ENCODE measurements at places on chromosomes 2 and 18. TPM values are rescaled to one million over a fixed set of nuclear protein-coding genes. Genes with fewer than 3 reads are reported as not detected.

RAB27B gene
- total RNA-seq, result 0.08 TPM

SMYD5 gene
- total RNA-seq, result 24.7 TPM

KCNJ13 gene
- total RNA-seq, result not detected

INSIG2 gene
- 14.0 TPM for total RNA-seq

TXNDC2 gene
- total RNA-seq, result not detected

MGAT5 gene
- 75.3 TPM for total RNA-seq

ASTL gene
- not detected for total RNA-seq

GPC1 gene
- 291 TPM for total RNA-seq

POTEI gene
- total RNA-seq, result not detected

PER2 gene
- 13.0 TPM for total RNA-seq

BOLL gene
- total RNA-seq, result not detected

DYNAP gene
- not detected for total RNA-seq

GTF2A1L gene
- total RNA-seq, result 0.75 TPM

GORASP2 gene
- total RNA-seq, result 67.1 TPM

SNED1 gene
- total RNA-seq, result 9.7 TPM

COL3A1 gene
- 180 TPM for total RNA-seq

LYG2 gene
- not detected for total RNA-seq

CTLA4 gene
- not detected for total RNA-seq

THSD7B gene
- total RNA-seq, result 0.62 TPM

OR6B2 gene
- not detected for total RNA-seq

MTCL1 gene
- 16.3 TPM for total RNA-seq

TMEM198 gene
- total RNA-seq, result 1.8 TPM

Data from cardiac septum (tissue), 1 donor.